Activated CD8-positive, alpha-beta memory T cell treated with anti-CD3 and anti-CD28 coated beads, Interleukin-2, amount 10 ng/mL, durations not matched to agents 7 days and 5 days (primary cell): ENCODE measurements at places on chromosomes 12 and 14.
A peak's percentile ranks its signal among the peaks of the same experiment; 100 is the strongest.

- DNase-seq = no peak
Observed at GRCh38 chr12:32903763-32904162, 7.2 kb upstream of the PKP2 start.

DNA sequence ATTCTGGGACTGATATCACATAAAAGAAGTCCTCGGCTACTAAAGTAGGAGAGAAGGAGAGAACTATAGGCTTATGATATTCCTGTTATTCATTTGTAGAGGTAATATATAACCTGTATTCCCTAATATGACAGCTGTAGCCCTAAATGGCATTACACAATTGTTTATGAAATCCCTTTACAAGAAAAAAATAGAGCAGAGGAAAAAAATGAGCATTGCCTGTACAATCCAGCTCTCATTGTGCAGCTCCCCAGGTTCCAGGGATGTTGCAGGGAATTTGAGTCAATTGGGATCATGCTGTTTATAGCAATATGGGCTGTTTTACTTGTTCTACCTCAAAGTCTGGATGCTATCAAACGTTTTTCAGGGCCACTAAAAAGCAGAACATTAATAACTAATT is 173.1 kb downstream of the APAF1 start:
- no peak for DNase-seq

GRCh38 chr14:104680056-104680805 is 9.2 kb upstream of the INF2 start:
- DNase-seq = no peak

DNA sequence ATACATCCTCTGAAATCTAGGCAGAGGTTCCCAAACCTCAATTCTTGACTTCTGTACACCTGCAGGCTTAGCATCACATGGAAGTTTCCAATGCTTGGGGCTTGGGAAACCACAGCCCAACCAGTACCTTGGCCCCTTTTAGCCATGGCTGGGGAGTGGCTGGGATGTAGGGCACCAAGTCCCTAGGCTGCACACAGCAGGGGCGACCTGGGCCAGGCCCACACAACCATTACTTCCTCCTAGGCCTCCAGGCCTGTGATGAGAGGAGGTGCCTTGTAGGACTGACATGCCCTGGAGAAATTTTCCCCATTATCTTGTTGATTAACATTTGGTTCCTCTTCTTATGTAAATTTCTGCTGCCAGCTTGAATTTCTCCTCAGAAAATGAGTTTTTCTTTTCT is 1387.4 kb downstream of the FSCB start:
- no peak for DNase-seq

- DNase-seq = no peak
Observed at GRCh38 chr14:35202195-35202594, 79.8 kb downstream of the PRORP start.

DNA sequence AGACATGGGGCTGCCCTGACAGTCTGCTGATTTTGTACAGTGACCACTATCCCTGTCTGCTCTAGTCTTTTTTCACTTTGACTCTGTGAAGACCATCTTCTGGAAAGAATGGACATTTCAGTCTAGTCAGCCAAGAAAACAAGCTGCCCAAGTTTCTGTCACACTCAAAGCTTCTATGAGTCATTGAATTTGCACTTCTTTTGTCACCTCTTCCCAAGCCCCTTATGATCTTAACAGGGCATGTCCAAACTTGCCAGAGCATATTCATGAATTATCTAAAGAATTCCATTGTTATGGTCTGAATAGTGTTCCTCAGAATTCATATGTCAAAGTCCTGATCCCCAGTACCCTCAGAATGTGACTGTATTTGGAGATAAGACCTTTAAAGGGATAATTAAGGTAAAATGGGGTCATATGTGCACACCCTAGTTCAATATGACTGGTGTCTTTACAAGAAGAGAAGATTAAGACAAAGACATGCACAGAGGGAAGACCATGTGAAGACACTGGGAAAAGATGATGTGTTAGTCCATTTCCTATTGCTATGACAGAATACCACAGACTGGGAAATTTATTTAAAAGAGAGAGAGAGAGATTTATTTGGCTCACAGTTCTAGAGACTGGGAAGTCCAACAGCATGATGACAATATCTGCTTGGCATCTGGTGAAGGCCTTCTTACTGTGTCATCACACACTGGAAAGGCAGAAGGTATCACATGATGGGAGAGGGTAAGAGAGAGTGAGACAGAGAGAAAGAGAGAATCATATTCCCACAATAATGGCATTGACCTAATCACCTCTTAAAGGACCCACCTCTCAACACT is 242.6 kb downstream of the BTG1 start:
- no peak for DNase-seq

DNA sequence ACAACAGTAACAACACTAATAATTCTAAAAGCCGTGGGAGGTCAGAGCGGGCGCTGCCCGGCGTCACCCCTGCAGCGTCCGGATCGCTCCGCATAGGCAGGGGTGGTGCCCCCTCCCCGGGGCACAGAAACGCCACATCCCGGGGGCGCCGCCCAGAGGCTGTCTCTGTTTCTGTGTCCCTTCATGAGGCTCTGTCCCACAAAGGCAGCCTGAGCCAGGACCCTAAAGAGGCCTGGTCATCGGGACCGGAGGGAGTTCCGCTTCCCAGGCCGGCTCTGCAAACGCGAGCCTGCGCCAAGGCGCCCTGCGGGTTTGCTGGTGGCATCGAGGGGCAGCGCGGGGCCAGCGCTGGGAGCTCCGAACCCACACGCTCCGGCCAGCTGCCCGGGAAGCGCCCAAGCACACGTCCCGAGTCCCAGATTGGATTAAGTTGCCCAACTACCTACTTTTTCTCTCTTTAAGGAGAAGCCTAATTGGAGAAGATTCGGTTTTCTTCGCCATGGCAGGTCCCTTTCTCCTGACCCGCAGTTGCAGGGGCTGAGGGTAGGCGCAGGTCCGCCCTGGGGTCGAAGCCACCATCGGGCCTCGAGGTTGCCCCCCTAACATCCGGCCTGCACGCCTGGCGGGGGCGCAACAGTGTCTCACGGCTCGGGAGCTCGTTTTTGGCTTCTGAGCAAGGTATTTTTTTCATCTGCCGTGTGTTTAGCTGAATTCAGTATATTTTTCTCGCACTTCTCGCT is 421.7 kb downstream of the VRK1 start:
- DNase-seq = peak; percentile 49

DNA sequence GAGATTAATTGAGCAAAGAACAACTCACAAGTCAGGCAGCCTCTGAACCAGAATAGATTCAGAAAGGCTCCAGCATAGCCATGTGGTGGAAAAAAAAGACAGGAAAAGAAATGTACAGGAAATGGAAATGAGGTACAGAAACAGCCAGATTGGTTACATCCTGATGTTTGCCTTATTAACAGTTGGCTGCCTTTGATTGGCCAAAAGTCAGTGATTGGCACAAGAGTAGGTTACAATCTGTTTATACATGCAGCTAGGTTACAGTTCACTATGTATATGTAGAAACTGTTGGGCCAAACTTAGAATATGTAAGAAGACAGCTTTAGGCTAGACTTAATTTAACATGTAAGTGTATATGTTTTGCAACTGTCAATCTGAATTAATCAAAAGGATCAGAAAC is 118.9 kb downstream of the UNC79 start:
- no peak for DNase-seq

DNA sequence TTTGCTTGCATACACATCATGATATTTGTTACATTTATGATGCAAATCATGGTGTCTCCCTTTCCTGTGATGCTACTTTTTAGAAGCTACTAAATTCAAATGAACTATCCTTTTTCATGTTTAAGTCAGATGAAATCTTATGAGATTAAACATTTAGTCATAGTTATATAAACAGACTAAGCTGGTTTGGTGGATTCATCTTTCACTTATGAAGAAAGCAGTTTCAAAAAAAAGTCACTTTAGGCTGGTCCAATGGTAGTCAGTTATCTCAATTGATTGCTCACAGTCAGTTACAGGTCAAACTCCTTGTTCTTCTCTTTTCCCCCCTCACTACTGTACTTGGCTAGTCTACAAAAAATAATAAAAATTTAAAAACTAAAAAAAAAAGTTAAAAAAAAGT is 19.7 kb downstream of the SYCP3 start:
- DNase-seq = no peak

DNA sequence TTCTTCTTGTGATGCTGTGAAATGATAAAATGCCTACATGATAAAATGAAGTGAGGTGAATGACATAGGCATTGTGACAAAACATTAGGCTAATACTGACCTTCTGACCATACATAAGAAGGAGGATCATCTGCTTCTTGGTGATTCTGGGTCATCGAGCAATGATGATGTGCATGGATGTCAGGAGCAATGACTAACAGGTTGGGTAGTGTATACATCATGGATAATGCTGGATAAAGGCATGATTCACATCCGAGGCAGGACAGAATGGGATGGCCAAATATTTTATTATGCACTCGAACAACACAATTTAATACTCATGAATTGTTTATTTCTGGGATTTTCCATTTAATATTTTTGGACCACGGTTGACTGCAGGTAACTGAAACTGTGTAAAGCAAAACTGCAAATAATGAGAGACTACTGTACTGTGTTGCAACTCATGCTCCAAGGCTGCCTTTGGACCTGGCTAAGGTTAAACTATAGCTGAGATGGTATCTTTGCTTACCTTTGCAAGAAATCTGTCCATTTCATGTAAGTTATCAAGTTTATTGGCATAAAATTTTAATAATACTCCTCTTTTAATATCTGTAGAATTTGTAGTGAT is 7.6 kb upstream of the SLC25A21 start:
- DNase-seq = no peak

- no peak for DNase-seq
Observed at GRCh38 chr14:60803871-60804270, 69.3 kb downstream of the MNAT1 start.

DNA sequence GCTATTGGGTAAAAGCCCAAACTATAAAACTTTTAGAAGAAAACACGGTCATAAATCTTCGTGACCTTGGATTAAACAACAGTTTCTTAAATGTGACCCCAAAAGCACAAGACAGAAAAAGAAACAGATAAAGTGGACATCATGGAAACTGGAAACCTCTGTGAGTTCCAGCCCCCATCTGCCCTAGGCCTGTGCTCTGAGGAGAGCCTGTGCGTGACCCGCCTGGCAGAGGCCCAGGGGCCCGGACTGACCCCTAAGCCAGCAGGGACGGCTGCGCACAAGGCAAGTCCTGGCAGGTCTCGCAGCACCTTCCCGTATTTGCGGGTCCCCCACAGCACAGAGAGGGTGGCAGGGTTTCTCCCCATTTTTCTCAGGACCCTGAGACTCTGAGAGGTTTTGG is 76.0 kb downstream of the CHGA start:
- no peak for DNase-seq

DNA sequence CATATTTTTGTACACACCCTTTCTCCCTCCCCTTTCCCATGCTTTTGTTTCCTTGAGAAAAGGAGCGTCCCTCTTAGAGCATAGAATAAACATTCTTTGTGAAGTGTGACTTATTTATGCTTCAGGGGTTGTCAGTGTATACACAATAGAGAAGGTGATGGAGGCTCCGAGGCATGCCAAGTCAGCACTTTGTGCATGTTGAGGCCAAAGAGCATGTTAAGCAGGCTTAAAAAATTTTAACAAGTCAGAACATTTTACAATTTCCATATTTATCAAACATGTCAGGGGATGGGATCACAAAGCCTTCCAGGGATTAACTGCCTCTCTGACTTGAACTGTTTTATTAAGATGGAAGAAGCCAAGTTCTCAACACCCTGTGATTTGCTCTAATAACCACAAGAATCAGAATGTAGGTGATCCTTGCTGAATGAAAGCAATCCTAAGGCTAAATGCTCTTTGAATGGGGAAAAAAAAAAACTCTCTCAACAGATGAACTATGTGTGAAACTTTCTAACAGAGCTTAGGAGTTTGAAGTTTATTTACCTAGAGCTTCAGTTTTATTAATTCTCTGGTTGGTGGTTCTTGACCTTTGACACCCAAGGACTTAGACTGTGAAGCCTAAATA is 223.1 kb downstream of the RAD51B start:
- DNase-seq = no peak

DNA sequence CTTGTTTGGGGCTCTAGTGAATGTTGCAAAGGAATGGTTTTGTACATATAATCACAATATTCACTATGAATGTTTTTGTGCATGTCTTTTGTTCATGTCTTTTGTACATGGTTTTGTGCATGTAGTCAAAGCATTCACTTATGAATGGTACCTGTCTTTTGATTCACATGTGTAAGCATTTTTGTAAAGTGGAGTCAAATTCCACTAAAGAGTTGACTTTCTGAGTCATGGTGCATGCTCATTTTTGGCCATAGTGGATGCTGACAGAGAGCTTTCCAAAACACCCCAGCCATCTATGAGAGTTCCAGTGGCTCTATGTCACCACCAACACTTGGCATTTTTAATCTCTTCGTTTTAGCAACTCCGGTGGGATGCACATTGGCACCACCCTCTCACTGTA is 1185.9 kb upstream of the TMEM132C start:
- no peak for DNase-seq
